ENCODE measurements at places on chromosomes 6 and 20.

GRCh38 chr20:23697947-23698346 is 9.1 kb upstream of the CST4 start:
- DNase-seq: no peak

- no peak for DNase-seq
Observed at GRCh38 chr20:58670659-58671058, 19.6 kb downstream of the STX16 start.

DNA sequence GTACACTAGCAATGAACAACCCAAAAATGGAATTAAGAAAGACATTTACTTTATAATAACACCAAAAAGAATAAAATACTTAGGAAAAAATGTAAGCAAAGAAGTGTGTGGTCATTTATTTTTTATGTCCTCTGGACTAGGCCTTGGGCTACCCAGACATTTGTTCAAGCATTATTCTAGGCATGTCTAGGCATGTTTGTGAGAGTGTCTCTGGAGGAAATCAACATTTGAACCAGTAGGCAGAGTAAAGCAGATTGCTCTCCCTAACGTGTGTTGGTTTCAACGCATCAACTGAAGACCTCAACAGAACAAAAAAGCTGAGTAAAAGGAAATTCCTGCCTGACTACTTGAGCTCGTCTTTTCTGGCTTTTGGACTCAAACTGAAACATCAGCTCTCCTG is 84.5 kb downstream of the ANKEF1 start:
- DNase-seq: no peak

DNA sequence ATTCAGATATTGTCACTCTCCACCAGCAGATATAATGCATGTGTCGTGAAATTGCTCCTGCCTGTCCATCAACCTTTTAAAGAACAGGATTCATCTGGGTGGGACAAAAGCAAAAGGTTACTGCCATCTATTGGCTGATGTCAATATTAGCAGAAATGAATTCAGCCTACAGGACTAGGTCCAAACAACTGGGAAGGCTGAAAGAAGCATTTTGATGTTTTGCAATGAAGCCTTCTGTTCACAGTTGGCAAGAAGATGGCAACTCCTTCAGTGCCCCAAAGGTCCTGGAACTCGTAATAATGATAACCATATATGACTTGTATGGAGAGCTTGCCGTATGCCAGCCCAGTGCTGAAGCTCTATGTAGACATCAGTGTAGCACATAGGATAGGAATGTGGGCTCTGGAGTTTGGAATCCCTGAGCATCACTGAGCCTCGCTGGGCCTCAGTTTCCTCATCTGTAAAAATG is 7.5 kb downstream of the BCAS1 start:
- peak; percentile 33 for DNase-seq

All from Calu3 (cell line).